ENCODE measurements at places on chromosomes 5 and 9. TPM values are rescaled to one million over a fixed set of nuclear protein-coding genes. Genes with fewer than 3 reads are reported as not detected.

ERGIC1 gene
- total RNA-seq: 74.8 TPM

SLC34A1 gene
- total RNA-seq: not detected

NANS gene
- total RNA-seq: 37.2 TPM

COL23A1 gene
- total RNA-seq: 22.5 TPM

FOXI1 gene
- not detected for total RNA-seq

DAB2IP gene
- total RNA-seq: 53.0 TPM

LCN1 gene
- total RNA-seq: not detected

TYRP1 gene
- 57.4 TPM for total RNA-seq

DNA sequence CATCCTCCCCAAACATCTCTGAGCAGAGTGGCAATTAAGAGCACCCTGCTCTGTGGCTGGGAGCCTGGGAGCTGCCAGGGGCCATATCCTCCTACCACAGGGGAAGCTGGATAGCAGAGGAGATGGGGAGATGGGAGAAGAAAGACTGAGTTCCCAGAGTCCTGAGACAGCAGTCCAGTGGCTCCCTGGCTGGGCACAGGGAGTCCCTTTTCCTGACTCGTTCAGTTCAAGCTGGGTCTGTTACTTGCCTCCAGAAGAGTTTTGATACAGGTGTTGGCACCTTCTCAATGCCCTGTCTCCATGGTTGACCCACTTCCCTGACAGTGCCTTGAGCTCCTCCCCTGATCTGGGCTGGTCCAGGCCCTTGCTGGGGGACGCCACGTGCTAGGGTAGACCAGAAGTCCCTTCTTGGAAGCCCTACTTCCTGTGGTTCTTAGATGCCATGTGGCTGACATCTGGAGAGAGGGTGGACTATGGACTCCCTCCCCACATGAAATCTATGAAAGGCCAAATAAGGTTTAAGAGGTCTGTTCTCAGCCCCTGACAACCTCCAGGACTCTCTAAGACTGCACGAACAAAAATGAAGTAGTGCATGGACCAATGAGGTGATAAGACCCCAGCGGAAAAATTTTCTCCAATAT lies 166.2 kb downstream of the AUH start:
- no peak for DNase-seq

DNA sequence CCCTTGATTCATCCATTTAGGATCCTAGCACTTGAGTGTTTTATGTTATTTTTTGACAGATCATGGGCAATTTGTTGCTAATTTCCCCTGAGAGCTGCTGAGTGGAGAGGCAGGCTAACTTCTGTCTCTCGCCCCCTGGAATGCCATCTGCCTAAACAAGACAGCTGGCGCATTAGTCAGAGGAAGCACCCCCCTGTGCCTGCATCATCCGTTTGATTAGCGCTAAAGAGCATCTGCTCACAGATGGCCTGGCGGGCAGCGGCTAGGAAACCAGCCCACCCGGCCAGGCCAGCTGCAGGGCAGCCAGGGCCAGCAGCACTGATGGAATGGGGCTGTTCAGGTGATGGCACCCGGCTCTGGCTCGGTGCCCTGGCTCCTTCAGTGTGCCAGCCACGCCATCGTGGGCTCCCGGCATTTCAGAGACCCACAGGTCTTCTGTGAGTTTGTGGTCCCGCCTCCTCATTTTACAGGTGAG lies 22.9 kb upstream of the ASS1 start:
- DNase-seq: peak; percentile 53

GRCh38 chr9:33469891-33470290 lies 3.8 kb downstream of the NOL6 start:
- DNase-seq: no peak

DNA sequence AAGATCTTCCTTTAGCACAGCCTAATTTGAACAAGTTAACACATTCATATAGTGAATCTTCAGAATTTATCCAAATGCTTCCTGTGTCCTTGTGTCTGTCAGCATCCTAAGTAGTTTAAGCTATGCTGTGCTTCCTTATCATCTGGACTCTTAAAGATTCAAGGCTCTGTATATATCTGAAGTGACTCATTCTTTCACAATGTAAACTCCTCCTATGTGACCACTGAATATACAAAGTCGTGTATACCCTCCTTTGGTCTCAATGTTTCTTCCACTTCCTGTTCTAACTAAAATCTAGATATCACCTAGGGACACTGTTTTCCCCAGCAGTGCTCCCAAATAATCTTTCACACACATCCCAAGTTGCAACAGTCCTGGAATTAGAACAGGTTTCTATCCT lies 935.7 kb upstream of the NUDT12 start:
- DNase-seq: no peak

- DNase-seq: no peak
These were observed 10.4 kb downstream of the CXXC5 start for GRCh38 chr5:139658501-139658927.

DNA sequence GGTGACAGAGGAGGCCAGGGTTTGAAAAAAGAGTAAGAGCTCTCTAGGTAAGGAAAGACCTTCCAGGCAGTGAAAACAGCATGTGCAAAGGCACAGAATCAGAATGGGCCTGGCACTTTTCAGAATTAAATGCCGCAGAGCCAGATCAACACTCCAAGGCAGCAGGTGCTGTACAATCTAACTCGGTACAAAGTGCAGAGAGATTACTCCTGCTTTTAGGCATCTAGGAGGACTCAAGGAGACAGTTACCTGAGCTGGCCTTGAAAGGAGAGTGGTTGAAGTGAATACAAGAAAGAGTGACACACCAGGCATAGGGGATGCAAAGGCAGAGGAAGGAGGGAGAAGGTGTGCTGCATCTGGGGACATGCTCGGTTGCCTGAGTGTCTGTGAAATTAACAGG lies 21.5 kb downstream of the HRH2 start:
- no peak for DNase-seq

DNA sequence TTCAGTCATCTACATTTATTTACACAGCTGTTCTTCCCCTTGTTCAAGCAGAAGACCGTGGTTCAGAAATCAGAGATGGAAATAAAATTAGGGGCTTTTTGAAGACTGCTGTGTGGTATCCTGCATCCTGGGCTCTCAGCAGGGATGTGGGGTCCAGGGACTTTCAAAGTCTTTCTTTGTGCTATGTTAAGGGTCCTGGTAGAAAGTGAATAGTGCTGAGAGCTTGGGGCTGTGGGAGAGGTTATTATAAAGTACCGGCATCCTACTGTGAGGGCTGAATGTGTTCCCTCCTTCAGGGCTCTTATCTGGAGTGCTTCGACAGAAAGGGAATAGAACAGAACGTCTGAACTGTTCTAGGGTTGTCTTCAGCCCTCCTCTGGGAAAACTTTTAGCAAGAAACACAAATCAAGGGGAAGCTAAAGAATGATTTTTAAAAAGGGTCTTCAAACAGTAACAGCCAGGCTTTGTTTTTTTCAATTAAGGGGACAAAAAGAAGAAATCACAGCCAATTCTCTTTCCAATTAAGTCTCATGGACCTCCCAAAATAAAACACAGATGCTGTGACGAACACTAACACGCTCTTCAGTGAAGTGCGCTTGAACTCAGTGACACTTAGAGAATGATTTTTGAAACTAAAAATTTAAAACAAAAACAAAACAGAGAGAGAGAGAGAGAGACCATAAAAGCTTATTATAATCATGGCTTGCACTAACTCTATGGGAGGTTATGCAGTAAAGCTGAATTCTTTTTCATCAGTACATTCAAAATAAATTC lies 15.7 kb upstream of the SLC1A3 start:
- no peak for DNase-seq

- peak; percentile 83 for DNase-seq
These were observed 386.8 kb downstream of the TRIM36 start for GRCh38 chr5:114782869-114783268.

GRCh38 chr5:5969942-5970483 lies 408.3 kb downstream of the MED10 start:
- DNase-seq: no peak

GRCh38 chr5:13975246-13975645 lies 30.8 kb upstream of the DNAH5 start:
- DNase-seq: no peak

- no peak for DNase-seq
These were observed 77.3 kb downstream of the NFIB start for GRCh38 chr9:14236591-14236990.

DNA sequence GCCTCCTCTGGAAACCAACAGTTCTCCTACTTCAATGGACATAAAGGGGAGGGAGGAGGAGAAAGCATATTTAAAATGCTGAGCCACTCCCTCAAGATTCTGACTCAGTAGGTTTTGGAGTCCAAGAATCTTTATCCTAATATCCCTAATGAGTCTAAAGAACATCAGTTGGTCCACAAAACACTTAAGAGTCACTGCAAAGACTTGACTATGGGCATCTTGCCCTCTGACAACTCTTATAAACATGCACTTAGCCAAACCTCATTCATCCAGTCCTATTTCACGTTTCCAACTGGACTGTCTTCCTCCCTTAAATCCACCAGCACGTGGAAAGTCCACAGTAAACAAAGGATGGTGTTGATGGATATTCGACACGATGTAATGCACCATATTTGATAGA lies 172.5 kb downstream of the FAM114A2 start:
- no peak for DNase-seq

- no peak for DNase-seq
These were observed 4.2 kb downstream of the FAM193B start for GRCh38 chr5:177550122-177550521.

DNA sequence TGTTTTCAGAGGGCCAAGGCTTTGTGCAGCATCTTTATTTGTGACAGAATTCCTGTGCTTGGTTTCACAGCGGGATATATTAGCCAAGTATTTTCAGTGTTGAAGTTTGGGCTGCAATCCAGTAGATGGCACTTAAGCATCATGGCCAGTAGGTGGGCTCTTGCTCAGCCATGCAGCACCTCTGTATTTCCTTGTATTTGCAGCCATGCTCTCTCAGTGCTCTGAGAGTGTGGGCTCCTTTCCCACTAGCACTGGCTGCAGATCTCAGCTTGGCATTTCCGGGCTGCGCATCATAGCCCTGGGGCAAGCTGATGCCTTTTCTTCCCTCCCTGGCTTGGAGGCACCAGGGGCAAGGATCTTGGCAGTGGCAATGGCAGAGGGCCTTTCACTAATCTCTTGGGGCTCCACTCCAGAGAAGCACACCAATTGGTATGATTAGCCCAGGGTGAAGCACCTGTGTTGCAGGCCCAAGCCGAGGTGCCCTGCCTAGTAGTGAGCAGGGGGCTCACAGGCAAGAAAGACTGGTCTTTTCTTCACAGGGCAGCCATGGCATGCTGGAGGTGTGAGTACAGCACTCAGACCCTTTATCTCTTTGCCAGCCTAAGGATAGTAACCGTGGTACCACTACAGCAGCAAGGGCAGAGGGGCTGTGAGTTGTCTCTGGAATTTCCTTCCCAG lies 48.3 kb downstream of the SLCO6A1 start:
- no peak for DNase-seq

- no peak for DNase-seq
These were observed 75.0 kb downstream of the OTULIN start for GRCh38 chr5:14739538-14739937.

DNA sequence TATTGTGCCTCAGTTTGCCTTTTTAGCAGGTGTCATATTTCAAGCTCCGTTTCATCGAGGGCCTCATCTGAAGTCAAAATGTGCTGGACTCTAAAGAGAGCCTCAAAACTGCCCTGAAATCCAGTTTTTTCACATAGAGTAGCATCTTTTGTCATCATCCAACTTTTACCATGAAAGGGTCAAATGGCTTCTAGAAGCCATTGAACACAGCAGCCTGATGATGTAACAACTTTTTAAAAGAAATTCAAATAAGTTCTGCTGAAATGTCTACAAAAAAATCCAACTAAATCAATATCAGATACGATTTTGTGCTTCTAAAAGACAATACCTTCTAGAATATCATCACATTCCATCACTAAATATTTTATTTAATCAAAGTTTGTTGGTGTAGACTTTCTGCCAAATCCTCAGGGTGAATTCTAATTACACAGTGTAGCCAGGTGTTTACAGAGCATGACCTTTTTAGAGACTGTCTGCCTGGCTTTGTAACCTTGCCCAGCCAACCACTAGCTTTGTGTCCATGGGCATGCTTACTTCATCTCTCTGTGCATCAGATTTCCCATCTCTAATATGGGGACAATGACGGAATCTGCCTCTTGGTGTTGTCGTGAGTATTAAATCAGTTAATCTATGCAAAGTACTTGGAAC lies 505.0 kb downstream of the EBF1 start:
- no peak for DNase-seq

- DNase-seq: no peak
These were observed 54.2 kb upstream of the NCS1 start for GRCh38 chr9:130117816-130118632.

- no peak for DNase-seq
These were observed 8.7 kb downstream of the HNRNPAB start for GRCh38 chr5:178213003-178213461.

DNA sequence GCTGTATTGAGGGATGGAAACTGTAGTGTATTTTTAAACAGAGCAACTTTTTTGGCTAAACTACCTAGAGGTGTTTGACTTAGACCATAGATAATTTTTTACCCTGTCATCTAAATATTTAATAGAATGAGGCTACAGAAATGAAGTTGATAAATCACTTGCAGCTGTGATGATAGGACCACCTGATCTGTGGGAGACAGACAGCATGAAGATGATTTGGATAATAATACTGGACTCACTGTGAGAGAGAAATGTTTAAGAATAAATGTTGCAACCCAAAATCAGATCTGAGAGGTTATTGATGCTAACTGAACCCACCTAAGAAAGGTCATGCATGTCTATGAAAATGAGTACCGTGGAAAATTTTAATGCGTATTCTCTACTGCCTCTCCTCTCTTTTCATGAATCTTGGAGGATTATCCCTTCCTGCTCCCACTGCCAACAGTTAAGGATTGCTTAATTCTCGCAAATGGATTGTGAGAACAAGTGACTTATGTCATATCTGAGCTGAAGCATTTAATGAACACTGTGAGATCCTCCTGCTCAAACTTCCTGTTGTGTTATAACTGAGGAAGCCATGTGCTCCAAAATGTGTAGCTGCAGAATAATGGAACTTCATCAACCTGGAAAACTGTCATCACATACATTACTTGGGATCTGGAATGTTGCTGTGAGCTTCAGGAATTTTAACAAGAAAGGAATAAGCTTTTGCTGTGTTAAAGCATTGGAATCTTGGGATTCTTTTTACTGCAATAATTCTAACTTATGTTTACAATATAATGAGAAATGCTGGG lies 617.9 kb upstream of the CDH18 start:
- DNase-seq: no peak

GRCh38 chr5:89604342-89604741 lies 721.4 kb upstream of the MEF2C start:
- no peak for DNase-seq

DNA sequence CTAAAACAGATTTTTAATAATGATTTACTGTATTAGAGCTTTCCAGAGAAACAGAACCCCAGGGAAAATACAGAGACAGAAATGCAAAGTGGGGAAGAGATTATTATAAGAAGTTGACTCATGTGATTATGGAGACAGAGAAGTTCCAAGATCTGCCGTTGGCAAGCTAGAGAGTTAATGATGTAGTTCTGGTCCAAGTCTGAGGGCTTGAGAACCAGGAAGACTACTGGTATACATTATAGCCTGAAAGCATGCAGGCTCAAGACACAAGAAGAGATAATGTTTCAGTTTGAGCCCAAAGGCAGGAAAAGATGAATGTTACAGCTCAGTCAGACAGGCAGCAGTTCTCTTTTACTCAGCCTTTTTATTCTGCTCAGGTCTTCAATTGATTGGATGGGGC lies 98.8 kb upstream of the NFIL3 start:
- DNase-seq: no peak
